ENCODE measurements at places on chromosomes 7 and 10. TPM values are rescaled to one million over a fixed set of nuclear protein-coding genes. Genes with fewer than 3 reads are reported as not detected.

The KCNMA1 gene
- total RNA-seq, result 54.7 TPM

The ASB15 gene
- total RNA-seq, result not detected

The POU6F2 gene
- total RNA-seq, result 0.86 TPM

The AGFG2 gene
- total RNA-seq, result 7.0 TPM

The VPS26A gene
- total RNA-seq, result 53.8 TPM

The FAM25A gene
- not detected for total RNA-seq

The STK31 gene
- total RNA-seq, result not detected

The DKK1 gene
- 101 TPM for total RNA-seq

The FAM25G gene
- not detected for total RNA-seq

The FAM131B gene
- total RNA-seq, result 1.1 TPM

The ABCB4 gene
- total RNA-seq, result not detected

The CALHM3 gene
- total RNA-seq, result not detected

All from placental pericyte (primary cell).